ENCODE measurements at places on chromosomes 4 and X. TPM values are rescaled to one million over a fixed set of nuclear protein-coding genes. Genes with fewer than 3 reads are reported as not detected.

The ERAS gene
- not detected for total RNA-seq

DNA sequence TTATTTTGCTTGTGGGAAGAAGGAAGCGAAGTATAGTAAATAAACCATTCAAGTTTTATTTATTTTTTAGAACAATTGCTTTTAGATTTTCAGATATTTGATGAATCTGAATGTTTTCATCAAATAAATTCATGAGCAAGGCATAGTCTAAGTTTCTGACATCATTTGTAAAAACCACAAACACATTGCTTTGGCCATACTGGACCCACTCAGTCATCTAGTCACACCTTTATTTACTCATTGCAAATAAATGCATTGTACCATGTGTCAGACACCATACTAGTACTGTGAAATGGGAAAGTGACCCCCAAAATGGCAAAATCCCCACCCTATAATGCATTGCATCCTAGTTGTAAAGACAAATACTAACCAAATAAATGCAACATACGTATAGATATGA, 449.1 kb upstream of the SMIM31 start:
- H3K27ac ChIP-seq = no peak overlapping the region
- no peak for DNase-seq
- H3K4me1 ChIP-seq = no peaks in the 10 kb centered on the region
- H3K4me3 ChIP-seq = no peak overlapping the region
- no peaks in the 10 kb centered on the region for H3K36me3 ChIP-seq

DNA sequence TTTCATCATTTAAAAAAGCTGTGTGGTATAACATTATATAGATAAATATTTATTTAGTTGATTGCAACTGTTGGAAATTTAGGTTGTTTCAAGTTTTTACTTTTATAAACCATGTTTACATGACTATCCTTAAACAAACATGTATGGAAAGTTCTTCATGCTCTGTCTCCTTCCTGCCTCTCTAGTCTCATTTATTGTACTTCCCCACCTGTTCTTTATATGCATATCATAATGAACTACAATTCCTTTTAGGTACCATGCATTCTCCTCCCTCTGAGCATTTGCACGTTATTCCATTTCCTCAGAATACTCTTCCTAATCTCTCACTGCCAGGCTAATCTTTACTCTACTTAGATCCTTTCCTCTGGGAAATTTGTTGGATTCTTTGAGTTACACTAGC, 16.9 kb upstream of the ADH6 start:
- H3K27me3 ChIP-seq = no peaks in the 10 kb centered on the region
- H3K4me3 ChIP-seq = no peak overlapping the region
- DNase-seq = no peak
- H3K4me1 ChIP-seq = no peaks in the 10 kb centered on the region
- no peaks in the 10 kb centered on the region for H3K36me3 ChIP-seq
- no peak overlapping the region for H3K27ac ChIP-seq

DNA sequence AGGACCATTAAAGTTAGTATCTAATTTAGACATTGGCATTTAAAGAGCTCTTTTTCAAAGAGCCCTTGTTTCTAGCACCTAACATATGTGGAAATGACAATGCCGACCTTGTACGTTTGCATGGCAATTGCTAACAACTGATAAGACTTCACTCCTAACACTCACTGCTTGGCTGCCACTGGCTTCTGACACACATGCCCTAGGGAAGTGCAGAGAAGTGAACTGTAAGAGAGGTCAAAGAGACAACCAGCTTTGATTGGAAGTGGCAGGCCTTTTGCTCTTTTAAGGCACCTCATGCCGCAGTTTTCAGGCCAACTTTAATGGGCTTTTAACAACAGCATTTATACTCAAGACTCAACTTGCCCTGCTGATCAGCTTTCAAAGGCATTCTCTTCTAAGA, 158.4 kb downstream of the RAB28 start:
- H3K36me3 ChIP-seq = no peaks in the 10 kb centered on the region
- H3K4me3 ChIP-seq = no peak overlapping the region
- DNase-seq = no peak

DNA sequence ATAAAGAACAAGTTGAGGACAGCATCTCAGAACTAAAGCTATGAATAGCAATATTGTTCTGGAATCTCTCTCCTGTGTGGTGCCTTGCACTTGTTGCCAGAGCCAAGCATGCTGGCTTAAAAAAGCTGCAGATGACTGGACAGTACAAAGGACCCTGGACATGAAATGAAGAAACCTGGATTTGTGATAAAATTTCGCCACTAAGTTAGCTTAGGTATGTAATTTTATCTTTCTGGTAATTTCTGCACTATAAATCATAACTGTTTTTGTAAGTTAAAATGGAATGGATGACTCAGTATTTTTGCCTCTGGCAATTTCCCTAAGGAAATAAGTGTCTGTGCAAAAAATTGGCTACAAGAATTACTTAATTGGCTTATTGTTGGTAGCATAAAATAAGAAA, 317.2 kb downstream of the CAMK2D start:
- no peaks in the 10 kb centered on the region for H3K36me3 ChIP-seq
- no peaks in the 10 kb centered on the region for H3K4me1 ChIP-seq
- no peaks in the 10 kb centered on the region for H3K27me3 ChIP-seq
- no peak overlapping the region for H3K4me3 ChIP-seq

DNA sequence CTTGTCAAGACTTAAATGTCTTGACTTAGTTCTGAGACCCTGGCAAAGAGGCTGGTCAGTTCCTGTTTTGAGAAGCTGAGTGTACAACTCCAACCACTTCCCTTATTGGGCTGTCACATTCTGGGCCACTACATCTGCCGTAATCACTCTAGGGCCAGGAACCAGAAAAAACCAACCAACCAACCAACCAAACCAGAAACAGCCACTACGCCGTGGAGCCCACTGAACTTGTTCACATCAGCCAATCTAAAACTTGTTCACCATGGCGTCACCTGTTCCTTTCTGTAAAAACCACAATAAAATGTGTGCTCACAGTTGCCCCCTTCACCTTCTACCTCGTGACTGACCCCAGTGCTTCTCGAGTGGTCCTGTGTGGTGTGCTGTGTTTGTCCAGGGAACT, 107.3 kb downstream of the JADE1 start:
- H3K4me3 ChIP-seq = no peak overlapping the region
- no peaks in the 10 kb centered on the region for H3K27me3 ChIP-seq
- no peak for DNase-seq
- peaks cover 4% of the 10 kb centered on the region for H3K4me1 ChIP-seq
